ENCODE measurements at places on chromosomes 1 and 21.

DNA sequence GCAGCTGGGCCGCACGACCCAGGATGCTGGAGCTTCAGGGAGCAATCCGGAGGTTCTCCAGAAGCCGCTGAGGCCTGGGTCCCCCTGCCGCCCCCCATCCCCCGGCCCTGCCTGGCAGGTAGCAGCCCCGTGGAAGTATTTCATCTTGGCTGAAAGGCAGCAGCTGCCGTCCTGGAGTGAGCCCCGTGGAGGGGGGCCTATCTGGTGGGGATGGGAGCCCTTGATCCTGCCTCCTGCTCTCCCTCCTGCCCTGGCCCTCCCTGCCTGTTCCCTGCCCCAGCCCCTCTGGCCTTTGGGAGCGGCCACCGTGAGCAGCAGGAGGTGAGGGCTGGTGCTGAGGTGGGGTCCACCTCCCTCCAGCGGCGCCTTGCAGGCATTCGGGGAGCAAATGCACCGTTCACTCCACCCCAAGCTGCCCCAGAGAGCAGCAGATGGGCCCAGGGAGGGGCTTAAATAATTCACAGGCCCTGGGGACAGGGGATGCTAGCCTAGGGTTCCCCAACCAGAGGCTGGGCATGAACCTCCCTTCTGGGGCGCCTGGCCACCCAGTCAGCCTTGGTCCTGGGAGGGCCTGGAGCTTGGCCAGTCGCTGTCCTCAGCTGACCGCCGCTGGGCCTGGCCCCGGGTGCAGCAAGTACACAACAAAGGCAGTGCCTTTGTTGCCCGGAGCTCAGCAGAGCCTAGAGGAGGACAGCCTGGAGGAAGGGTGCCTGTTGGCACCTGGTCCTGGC is 23.7 kb upstream of the PLCH2 start:
- DNase-seq = no peak

- peak; percentile 60 for DNase-seq
Observed at GRCh38 chr1:166975361-166976129, at the start of gene ILDR2. ILDR2 (minus strand) TSS chr1:166975540; CDS start chr1:166975268, 272 bp downstream.

DNA sequence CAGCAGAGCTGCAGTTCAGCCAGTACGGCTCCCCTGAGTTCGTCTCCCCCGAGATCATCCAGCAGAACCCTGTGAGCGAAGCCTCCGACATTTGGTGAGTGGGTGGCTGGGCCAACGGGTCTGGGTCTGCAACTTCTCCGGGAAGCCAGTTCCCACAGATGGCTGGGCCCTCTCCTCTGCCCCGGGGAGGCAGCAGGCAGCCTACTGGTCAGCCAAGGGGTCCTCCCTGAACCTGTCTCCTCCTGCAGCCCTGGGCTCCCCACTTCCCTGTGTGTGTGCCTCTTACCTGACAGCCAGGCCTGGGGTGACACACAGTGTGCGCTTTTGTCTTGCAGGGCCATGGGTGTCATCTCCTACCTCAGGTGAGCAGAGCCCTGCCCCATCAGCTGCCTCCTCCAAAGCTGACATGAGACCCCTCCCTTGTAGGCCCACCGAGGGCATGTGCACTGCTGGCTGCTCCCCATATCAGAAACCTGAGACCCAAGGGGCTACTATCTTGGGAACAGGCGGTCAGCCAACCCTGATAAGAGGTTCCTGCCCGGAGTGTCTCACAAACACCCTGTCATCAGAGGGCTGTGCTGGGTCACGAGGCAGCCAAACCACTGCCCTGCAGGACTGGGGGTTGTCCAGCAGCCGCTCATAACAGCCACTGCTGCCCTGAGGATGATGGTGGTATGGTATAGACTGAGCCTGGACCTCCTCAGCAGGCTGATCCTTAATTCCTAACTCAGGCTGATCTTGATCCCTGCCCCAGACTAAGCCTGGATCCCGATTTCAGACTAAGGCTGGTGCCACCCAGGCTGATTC is 37.6 kb downstream of the TRIM11 start:
- DNase-seq = no peak

DNA sequence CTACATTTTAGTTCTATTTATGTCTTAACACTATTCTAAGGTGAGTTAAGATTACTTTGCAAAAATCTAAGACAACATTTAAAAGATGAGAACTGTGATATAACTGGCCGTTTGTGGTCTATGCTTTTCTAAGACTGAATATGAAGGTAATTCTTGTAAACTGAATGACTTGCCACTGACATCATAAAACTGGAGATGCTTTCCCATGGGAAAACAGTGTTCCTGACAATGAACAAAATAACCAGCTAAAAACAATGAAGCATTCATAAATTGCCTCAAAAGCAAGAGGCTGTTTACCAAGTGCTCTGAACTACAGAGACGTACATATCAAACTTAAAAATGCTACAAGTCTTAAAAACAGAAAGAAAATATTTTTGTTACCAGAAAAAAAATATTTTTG is 54.7 kb downstream of the APP start:
- no peak for DNase-seq

DNA sequence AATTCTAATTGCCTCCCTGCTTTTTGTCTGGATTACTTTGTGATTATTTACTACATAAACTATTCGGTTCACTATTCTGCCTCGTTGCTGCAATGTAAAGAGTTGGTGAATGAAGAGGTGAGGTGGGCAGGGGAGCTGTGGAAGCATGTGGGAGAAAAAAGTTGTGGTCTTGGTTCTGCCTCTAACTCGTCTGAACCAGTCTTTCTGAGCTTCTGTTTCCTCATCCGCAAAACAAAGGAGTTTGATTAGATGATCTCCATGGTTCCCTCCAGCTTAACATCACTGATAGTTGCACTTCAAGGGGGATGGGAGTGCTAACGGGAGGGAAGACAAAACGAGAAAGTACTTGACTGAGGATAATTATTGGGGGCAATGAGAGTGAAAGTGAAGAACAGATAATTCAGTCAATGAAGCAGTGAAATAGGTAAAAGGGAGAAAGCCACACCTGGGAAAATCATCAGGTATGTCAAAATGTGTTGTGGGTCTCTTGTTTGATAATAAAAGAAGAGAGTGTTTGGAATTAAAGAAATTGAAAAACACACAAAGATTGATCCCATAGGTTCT is 26.2 kb upstream of the UHMK1 start:
- DNase-seq = no peak

GRCh38 chr1:19811206-19811851 is 3.8 kb downstream of the RNF186 start:
- peak; percentile 28 for DNase-seq

DNA sequence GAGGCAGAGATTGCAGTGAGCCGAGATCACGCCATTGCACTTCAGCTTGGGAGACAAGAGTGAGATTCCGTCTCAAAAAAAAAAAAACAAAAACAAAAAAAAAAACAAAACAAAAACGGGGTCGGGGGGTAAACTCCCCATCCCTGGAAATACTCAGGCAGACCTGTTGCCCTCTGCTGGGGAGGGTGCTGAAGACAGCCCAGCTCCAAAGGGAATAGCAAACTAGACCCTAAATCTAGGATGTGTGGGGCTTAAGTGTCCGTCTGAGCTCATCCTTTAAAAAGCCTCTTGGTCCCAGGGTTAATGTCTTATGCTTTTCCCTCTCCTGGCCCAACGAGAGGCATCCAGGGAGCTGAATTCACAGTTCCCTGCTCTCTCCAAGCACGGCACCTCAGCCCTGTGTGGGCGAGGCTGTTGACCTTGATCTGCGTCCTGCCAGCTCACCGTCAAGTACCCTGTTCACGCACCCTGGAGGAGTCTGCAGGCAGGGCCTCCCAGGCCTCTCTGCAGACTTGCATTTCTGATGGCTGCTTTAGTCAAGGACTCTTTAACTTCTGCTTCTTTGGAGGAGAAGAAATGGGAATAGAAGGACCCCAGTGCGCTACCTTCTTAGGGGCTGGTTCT is 22.3 kb downstream of the KCND3 start:
- no peak for DNase-seq

Measured in activated T-cell treated with anti-CD3 and anti-CD28 coated beads for 24 hours (primary cell).